ENCODE measurements at places on chromosomes 7 and 10.

DNA sequence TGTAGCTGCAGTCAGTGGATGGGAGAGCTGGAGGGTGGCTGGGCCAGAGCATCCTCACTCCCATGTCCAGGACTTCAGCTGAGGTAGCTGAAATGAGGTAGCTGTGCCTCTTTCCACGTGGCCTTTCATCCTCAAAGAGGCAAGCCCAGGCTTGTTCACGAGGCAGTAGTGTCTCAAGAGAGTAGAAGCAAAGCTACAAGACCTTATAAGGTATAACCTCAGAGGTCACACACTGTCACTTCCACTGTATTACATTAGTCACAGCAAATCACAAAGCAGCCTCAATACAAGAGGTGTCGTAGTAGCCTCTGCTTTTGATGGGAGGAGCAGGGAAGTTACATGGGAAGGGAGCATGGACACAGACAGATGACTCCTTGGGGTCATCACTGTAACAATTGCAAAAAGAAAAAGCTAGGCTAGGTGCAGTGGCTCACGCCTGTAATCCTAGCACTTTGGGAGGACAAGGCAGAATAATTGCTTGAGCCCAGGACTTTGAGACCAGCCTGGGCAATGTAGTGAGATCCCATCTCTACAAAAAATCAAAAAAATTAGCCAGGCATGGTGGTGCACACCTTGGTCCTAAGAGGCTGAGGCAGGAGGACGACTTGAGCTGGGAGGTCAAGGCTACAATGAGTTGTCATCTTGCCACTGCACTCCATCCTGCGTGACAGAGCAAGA is 97.5 kb downstream of the SKIDA1 start:
- no peak for DNase-seq

GRCh38 chr10:35212856-35213255 is 86.2 kb downstream of the CREM start:
- no peak for DNase-seq

- no peak for DNase-seq
These were observed 23.0 kb downstream of the EDRF1 start for GRCh38 chr10:125742465-125742864.

DNA sequence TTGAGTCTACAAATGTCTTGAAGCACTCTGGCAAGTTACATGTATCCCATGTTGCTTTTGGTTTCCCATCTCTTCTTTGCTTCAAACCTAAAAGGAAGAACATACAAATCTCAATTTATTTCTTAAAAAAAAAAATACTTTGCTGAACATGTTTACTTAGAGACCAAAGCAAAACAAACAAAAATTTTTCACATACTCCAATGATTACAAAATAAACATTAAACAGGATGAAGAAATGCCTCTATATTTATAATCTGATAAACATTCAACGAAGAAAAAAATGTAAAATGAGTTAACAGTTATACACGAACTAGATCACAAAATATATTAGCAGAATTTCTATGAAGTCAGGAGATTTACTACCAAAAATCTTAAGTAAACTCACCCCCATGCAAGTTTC is 31.3 kb downstream of the FAM204A start:
- DNase-seq, result no peak

- no peak for DNase-seq
These were observed 731.4 kb downstream of the KCNMA1 start for GRCh38 chr10:76906256-76906655.

GRCh38 chr7:2763597-2763996 is 75.6 kb downstream of the AMZ1 start:
- no peak for DNase-seq

DNA sequence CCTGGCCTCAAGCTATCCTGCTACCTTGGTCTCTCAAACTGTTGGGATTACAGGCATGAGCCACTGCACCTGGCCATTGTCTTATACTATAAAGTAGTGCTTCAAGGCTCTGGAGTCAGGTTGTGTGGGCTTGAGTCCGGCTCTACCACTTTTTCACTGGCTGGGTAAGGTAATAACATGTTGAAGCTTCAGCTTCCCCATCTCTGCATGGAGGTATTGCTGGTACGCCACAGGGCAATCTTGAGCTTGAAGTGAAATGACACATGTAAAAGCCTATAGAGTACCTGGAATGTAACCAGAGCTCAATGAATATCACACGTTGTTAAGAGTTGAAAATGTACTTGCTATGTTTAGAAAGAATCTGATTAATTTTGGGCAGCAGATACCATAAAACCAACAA is 120.8 kb downstream of the POU6F2 start:
- DNase-seq, result no peak
